Activated CD8-positive, alpha-beta T cell treated with anti-CD3 and anti-CD28 coated beads for 36 hours (primary cell): ENCODE measurements at places on chromosomes 13 and 19.
A peak's percentile ranks its signal among the peaks of the same experiment; 100 is the strongest.

DNA sequence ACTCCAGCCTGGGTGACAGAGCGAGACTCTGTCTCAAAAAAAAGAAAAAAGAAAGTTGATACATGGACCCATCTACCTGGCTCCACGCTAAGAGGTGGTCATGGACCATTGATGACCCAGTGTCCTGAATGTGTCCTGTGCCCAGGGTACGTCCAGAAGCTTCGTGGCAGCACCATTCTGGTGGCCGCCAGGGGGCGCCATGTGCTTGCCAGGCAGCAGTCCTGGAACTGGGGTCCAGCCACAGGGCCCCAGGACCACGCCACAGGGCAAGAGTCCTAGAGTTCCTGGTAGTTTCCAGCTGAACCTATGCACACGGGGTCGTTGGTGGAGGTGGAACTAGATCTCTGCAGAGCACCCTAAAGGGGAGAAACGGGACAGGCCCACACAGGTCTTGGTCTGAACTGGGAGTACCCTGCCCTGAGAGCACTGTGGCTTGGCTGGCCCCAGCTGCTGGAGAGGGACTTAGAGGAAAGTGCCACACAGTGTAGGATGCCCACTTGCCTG lies 19.9 kb upstream of the FBXO27 start:
- DNase-seq = peak; percentile 83

DNA sequence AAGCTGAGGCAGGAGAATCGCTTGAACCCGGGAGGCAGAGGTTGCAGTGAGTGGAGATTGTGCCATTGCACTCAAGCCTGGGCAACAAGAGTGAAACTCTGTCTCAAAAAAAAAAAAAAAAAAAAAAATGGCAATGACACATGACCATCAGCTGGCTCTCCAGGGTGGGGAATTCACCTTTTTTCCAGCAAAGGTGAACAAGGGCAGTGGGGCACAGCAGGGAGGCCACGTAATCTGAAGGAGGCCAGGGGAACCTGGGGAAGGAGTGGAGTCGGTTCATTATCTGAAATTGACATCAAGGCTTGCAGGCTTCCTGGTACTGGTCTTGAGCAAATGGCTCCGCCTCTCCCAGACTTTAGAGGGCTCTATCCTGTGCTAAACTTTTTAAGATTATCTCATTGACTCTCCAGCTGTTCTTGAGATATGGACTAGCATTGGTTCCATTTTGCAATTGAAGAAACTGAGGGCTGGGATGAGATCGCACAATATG lies 28.1 kb downstream of the KEAP1 start:
- DNase-seq = peak; percentile 46

GRCh38 chr13:44903574-44903985 lies 85.7 kb downstream of the NUFIP1 start:
- DNase-seq = no peak

GRCh38 chr19:13748169-13748828 lies 16.0 kb upstream of the MRI1 start:
- DNase-seq = peak; percentile 42

- DNase-seq = peak; percentile 76
Measured at GRCh38 chr13:52809310-52809769, 39.1 kb downstream of the PCDH8 start.

GRCh38 chr19:34436716-34437115 lies 8.5 kb downstream of the UBA2 start:
- no peak for DNase-seq

DNA sequence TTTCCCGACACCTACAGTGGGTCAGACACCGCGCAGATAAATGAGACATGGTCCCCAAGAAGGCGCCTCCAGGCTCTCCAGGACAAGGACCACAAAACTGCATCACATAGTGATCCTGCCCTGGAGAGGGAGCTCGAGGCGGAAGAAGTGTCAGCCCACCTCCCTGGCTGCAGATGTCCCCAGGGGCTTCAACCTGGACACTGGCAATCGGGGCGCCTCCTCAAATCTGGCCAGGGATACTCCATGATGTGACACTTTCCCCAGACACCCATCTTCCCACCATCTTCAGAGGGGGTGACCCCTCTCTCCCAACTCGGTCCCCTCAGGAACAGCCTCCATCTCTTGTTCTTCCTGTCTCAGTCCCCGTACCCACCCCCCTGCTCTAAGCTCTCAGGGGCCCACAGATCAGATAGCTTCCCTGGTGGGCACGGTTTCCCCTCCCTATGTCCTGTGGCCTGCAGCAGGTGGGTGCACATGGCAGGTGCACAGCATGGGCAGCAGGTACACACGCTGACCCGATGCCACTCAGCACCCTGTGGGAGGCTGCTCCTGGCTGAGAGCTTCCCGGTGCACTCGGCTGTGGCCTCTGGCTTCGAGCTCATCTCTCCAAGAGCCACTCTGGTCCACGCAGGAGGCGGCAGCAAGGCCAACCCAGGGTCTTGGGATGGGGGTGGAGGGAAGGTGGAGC lies 61.2 kb downstream of the PEPD start:
- no peak for DNase-seq

GRCh38 chr13:114164681-114165429 lies 14.2 kb upstream of the CFAP97D2 start:
- DNase-seq = no peak

GRCh38 chr13:33172911-33173310 lies 112.6 kb downstream of the STARD13 start:
- DNase-seq = no peak

GRCh38 chr19:35742121-35742724 lies at the start of gene IGFLR1:
IGFLR1 (minus strand) TSS chr19:35742452; CDS start chr19:35741180, 1,272 bp downstream.
- DNase-seq = peak; percentile 94

- no peak for DNase-seq
Measured at GRCh38 chr19:56619121-56619520, 23.8 kb upstream of the SMIM17 start.

DNA sequence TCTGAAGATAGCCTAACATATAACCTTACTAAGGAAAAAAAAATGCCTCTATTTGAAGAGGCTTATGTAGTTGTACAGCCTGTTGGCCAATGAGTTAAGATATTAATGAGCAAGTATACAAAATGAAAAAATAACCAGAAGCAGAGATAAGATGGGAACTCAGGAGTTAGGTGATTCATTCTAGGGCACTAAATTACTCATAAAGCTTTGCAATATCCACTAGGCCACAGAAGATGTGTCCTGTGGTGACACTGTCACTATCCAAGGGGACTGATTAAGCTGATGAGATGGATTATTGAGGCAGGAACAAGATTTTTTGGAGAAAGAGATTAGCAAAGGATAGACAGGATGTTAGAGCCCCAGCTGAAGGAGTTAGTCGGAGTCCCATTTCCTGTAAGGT lies 99.6 kb downstream of the LIG4 start:
- no peak for DNase-seq

DNA sequence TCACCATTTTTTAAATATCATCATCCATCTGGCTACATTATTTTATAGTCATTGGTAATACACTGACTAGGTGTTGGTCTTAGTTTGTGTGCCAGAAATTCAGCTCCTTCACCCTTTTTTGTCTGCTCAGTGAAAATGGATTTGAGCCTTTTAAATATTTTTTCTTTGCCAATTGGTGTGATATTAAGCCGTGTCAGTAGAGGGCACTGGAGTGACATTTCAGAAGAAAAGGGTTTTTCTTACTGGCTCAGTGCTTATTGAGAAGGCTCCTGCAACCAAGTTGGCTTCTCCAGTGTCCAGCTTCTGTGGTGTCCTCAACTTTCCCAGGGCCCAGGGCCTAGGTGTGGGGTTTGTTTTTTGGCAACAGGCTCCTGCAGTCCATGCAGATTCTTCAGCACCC lies 546.6 kb downstream of the DACH1 start:
- DNase-seq = peak; percentile 8

GRCh38 chr19:30593975-30594745 lies 222.0 kb downstream of the ZNF536 start:
- no peak for DNase-seq

GRCh38 chr19:19324059-19324770 lies 3.6 kb downstream of the MAU2 start:
- no peak for DNase-seq

DNA sequence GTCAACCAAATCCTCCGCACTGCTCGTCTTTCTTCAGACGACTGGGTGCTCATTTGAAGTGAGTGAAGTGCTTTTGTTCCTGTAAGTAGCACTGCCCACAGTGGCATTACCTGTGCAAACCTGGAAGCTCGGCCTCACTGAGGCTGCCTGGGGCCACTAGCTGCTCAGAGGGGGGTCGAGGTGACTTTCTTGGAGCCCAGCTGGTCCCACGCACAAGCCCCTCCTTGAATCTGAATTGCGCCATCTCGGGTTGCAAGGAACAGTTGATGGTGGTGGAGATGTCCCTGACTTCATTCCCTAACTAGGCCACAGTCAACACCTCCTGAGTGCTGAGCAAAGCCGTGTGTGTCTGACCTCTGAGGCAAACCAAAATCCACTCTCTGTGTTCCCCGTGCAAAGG lies 79.3 kb upstream of the GPR183 start:
- no peak for DNase-seq

GRCh38 chr19:40590464-40591265 lies 10.5 kb upstream of the LTBP4 start:
- no peak for DNase-seq

GRCh38 chr13:110479215-110479545 lies 82.3 kb downstream of the RAB20 start:
- no peak for DNase-seq

- DNase-seq = no peak
Measured at GRCh38 chr13:21698817-21699679, 28.2 kb downstream of the FGF9 start.

- DNase-seq = peak; percentile 82
Measured at GRCh38 chr19:2327773-2328400, 499 bp downstream of the LSM7 start.

DNA sequence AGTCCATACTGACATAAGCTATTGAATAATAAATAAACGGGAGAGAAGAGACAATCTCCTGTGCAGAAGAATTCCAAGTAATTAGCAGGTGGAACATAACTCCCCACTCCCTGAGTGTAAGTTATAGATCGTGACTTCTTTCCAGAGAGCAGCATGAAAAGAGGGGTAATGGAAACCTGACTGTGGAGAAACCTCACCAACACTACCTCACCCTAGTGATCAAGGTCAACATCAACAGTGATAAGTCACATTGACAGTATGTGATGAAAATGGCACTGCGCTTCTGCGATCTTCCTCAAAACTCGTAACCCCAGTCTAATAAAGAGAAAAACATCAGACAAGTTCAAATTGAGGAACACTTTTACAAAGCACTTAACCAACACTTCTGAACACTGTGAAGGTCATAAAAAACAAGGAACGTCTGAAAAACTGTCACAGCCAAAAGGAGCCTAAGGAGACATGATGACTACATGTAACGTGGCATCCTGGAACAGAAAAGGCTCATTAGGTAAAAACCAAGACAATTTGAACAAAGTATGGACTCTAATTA lies 19.8 kb downstream of the CAB39L start:
- DNase-seq = no peak

GRCh38 chr19:41929536-41930071 lies 1.4 kb upstream of the ERFL start:
- no peak for DNase-seq

DNA sequence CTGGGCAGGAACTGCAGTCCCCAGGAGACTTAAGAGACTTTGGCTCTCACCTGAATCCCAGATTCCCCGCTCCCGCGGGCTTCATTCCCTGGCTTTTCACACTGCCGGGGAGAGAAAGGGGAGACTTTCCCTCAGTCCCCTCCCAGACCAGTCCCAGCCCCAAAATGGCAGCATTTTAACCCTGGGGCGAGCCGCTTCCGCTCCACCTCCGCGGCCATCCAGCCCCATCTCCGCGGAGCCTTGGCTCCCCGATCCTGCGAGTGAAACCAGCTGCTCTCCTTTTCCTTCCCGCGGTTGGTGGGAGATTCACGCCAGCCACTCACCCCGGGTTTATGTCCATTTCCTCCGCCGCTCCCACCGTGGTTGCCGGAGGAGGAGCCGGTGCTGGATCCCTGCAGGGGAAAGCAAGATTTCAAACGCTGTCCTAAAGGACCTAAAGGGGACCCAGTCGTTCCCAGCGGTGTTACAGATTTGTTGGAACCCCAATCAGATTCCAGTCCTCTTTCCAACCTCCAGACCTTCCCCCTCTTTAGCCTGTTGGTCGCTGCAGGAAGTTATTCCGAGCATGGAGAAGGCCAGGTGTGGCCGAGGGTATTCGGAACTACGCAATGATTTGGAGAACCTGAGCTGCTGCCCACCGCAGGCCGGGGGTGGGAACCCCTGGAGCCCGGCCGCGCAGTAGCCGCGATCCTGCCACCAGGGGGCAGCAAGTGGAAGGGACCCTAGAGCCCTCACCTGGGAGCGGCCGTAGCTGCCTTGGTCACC lies 3.4 kb downstream of the DMKN start:
- peak; percentile 83 for DNase-seq

- DNase-seq = no peak
Measured at GRCh38 chr13:79528759-79529191, 47.8 kb downstream of the NDFIP2 start.

DNA sequence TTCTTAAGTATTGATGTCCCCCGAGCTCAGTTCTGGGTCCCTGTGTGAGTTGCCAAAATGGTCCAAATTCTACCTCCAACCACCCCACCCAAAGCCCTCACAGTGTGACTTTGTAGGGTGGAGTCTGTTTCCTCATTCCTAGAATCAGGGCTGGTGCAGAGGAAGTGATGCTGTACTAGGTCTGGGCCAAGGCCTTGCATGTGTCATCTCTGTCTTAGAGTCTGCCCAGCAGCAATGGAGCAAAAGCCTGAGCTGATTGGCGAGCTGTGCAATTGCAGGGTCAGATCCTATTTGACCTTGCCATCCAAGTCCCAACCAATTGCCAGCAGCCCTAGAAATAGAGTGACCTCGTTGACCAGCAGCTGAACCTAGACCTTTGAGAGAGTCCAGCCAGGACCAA lies 97.0 kb upstream of the ANKRD10 start:
- DNase-seq = peak; percentile 21

- DNase-seq = no peak
Measured at GRCh38 chr13:96403241-96403640, 313.3 kb downstream of the HS6ST3 start.

DNA sequence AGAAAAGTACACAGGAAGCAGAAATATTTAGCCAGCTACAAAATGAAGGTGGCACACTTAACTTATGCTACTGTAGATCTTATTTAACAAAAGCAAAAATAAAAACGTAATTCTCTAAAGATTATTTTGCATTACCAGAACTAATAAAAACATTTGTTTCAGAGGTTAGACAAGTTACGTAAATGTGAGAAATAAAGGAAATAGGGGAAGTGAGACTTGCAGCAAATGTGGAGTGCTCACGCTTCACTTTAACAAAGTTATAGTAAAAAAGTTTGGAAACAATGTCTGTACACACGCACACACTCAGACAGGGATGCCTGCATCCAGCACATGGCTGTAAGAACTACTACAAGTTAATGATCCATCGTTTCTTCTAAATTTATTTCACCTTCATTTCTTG lies 83.7 kb downstream of the NALCN start:
- no peak for DNase-seq
